Activated gamma-delta T cell treated with Interleukin-2 at 50 U/mL for 16 hours (primary cell): ENCODE measurements at places on chromosomes 1 and 21.
A peak's percentile ranks its signal among the peaks of the same experiment; 100 is the strongest.

GRCh38 chr1:69846267-69846666 lies 278.5 kb downstream of the LRRC7 start:
- no peak for DNase-seq

DNA sequence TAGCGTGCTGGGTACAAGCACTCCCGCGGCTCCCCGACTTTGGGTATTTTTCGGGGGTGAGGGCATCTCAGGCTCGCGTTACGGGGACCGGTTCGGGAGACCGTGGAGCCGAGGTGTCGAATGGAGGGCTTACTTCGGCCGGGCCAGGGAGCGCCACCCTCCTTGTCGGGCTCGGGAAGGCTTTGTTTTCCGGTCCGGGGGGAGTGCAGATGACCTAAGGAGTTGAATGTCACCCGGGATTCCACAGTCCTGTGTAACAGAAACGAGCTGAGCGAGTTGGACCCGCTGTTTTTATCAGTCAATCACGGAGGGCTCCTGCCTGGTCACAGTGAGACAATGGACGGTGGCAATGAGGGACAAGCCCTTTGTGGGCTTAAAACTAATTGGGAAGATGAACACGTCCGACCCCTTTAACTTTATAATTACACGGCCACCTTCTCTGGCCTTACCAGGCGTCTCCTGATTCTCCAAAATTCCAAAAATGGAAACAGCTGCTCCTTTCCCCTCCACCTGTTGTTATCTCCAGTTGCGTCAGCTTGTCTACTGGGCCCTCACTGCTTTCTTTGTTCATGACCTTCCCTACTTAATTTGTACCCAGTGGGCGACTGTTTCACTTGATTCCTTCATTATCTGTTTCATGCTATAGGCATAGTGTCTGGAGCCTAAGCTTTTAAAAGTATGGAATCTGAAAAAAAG lies 929 bp upstream of the TRIM45 start:
- DNase-seq: no peak

DNA sequence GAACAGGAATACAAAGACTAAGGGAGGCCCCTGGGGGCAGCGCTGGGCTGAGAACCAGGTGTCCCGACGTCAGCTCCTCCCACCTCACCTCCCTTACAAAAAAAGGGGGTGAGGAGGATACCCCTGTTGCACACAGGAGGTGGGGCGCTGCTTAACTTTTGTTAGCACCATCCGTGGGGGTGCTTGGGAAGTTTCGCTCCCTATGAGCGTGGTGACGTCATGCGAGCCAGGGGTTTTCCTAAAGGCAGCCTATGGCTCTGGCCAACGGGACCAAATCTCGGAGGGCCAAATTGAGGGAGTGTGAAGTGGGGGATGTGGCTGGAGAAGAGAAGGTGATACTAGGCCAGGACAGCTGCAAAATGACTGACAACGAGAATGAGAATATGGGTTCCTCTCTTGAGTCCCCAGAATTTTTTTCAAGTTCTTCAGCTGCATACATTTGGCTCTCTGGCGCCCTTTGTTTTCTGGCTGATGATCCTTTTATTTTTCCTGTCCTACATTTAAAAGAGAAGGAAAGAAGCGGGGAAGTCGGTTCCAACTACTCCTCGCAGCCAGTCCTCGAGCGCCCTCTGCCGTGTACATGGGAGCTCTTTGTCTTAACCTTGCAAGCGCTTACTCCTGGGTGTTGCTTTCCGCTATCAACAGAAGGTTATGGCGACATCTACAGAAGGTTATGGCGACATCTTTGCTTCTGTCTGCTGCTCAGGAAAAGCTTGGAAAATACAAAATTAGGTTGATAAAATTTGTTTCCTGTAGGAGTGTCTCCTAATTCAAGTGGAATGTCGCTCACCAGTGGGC lies 48.0 kb upstream of the ZC3H11B start:
- no peak for DNase-seq

DNA sequence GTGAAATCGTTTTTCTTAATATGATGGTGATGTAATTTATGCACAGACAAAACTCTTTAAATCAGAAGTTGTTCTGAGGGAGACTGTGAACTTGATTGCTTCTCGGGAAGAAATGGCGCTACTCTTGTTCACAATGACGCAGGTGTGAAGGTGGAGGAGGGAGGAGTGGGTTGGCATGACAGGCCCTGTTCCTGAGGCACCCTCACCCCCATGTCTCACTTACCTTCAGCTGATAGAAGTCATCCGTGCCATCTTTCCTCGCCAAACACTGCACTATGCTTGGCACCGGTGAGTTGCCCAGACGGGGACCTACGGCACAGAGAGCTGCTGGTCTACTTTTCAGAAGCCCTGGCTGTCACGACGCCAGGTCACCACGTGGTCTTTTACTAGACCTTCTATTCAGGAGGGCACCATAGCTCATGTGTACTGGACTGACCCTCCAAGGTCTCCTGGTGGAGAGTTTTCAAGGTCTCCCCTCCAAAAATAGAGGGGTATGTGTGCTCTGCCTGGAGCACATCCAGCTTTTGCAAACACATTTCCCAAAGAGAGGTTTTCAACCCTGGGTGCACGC lies 27.1 kb downstream of the STK40 start:
- no peak for DNase-seq

- DNase-seq: no peak
Measured at GRCh38 chr21:41973427-41973831, 19.6 kb upstream of the C2CD2 start.

DNA sequence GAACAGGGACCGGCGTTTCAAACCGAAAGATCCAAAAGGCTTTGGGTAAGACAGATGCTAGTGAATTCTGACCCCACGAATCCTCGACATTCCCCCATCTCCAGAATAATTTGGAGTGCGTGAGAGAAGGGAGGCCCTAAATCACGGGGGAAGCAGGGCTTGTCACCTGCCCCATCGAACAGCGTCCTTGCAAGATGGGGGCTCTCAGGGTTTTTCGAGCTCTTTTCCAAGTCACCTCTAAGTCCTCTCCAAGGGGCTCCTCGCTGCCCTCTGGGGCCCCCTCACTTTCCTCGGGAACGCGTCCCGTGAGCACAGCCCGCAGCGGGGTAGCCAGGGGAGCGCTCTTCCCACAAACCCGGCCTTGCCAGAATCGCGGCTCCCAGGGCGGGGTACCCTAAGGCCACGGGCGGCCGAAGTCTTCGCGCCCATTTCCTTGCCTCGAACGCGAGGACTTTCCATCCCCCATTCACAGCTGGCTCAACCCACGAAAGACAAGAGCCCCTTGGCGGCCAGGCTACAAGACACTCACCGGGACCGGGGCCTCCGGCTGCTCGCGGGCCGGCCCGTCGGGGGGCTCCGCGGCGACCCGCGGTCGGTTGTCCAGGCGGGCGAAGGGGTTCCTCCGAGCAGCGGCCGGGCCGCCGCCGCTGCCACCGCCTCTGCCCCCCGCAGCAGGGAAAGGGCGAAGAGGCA lies 546 bp downstream of the DONSON start:
- no peak for DNase-seq

DNA sequence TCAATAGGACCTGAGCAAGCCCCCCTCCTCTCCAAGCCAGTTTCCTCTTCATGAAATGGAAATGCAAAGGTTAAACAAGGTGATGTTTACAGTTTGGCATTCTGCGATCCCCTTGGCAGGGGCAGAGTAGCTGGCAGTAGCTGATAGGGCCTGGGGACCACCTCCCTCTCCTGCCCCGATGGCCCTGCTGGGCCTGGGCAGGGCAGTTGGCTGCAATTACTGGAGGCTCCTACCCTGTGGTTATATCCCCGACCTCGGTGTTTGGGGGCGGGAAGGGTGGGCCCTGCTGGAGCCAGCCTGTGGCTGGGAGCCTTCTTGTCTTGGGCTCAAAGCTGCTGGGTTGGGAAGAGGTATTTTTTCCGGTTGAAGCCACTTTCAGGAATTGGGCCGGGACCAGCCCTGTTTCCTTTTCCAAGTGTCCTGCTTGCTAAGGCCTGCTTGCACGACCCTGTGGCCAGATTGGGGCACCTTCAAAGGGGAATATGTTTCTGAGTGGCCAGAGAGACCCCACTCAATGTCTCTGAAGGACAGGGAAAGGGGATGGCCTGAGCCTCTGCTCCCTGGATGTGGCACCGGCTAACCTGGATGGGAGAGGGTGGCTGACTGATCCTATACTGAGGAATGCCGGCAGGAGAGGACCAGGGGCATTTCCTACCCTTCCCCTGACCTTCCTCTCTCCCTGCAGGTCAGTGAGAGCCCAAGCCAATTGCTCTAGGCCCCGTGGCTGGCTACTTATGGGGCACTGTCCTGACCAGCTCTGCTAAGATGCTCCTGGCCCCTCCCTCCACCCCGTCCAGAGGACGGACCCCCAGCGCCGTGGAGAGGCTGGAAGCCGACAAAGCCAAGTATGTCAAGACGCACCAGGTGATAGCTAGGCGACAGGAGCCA lies 1.9 kb downstream of the FAM110D start:
- DNase-seq: no peak

DNA sequence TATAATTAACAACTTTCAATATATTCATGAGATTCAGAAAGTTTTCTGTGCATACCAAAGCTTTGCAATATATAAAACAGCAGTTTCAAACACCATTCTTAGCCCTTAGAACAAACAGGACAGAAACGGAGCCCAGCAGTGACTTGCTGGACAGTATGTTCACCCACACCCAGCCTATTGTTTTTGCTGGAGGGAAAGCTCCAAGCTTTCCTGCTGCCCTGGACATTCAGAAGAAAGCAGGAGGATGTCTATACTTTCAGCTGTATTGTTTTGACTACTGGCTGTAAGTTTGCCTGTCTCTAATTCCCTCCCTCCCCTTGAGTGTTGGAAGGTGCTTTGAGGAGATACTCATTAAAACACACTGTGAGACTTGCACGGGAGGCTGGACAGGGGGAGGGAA lies 9.6 kb downstream of the DENND2C start:
- DNase-seq: no peak

GRCh38 chr21:45126204-45126626 lies 51.8 kb downstream of the ADARB1 start:
- DNase-seq: no peak

GRCh38 chr1:14142397-14143100 lies 442.6 kb downstream of the PRDM2 start:
- DNase-seq: no peak

DNA sequence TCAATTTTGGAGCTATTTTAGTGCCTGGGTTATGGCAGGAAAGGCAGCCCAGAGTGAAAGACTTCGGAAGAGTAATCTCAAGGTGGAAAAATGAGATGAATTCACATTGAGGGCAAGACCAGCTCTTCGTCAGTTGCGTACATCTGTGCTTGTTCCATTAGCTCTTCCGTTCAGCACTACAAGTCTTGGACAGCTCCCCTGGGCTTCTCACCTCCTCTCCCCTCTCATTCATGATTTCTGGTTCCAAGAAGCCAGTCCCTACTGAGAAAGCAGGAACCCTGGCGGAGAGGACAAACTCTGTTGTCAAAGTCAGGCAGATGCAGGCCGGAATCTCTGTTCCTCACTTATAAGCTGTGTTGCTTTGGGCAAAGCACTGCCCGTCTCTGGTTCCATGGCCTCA lies 76.5 kb downstream of the ACTL8 start:
- DNase-seq: no peak

DNA sequence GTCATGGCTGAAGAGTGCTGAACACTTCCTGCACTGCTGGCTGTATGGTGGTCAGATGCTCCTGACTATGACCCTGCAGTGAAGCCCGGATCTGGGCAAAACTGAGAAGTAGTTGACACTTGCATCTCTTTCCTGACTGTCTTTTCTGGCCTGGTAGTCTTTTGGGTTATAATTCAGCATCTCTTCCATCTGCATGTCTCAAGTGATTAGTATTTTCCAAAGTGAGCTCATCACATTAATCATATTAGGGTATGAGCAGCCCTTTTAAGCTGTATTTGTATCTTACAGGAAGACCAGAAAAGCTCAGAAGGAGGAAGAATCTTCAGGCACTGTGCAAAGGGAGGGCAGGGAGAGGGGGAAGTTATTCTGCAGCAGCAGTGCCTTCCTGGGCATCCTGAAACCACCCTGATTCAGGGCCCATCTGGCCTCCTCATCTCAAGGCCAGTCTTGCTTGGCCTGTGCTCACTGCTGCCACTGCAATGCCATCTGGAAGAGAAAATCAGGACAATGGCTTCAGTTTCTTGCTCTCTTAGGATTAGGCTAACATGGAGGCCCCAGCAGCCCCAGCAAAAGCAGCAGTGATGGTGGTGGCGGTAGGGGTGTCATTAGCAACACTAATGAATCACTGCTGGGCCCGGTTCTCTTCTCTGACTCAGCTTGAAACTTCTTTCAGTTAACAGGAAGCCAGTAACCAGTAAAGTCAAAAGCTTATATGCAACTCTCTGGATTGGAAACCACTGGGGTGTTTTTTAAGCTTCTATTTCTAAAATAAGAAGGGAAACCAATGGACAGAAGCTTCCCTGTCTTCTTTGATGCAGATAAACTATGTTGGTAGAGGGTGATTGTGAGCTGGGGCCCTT lies 63.3 kb upstream of the WDR26 start:
- peak; percentile 36 for DNase-seq

DNA sequence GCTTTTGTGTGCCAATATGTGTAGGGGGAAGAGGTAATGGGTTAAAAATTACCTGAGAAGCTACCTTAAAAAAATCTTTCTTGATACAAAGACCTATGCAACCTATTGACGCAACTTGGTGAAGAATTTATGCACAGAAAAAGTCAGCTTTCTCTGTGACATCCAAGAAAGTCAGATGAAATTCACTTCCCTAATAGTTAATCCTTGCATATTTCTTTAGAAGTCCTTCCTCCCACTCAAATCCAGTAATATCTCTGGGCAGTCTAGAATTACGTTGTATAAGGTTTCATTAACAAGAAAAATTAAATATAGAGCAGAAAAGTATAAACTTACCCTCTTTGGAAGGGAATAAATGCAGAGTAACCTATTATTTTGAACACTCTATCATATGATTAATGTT lies 2.9 kb downstream of the UBAP2L start:
- no peak for DNase-seq

- DNase-seq: no peak
Measured at GRCh38 chr21:44058981-44059380, 46.9 kb downstream of the TRAPPC10 start.

GRCh38 chr1:208835097-208835463 lies 590.9 kb upstream of the PLXNA2 start:
- DNase-seq: no peak

GRCh38 chr1:233983811-233984210 lies 79.3 kb downstream of the SLC35F3 start:
- DNase-seq: no peak

GRCh38 chr1:182633657-182634281 lies 29.6 kb upstream of the RGS16 start:
- DNase-seq: no peak

DNA sequence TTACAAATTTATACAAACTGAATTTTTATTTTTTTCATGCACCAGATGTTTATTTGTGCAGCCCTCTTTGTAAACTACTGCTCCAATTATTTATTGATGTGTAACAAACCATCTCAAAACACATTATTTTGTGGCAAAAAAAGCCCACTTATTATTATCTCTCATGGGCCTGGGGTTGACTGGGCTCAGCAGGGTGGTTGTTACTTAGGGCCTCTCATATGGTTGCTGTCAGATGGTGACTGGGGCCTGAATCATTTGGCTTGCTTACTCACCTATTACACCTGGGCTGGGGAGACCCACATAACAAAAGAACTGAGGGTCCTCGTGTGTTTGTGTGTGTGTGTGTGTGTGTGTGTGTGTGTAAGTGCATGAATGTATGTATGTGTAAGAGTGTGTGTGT lies 52.5 kb upstream of the HSPA13 start:
- DNase-seq: no peak

- DNase-seq: no peak
Measured at GRCh38 chr1:37797750-37798345, 4.2 kb downstream of the MANEAL start.

- DNase-seq: no peak
Measured at GRCh38 chr1:28326515-28326914, 2.3 kb upstream of the MED18 start.

- DNase-seq: peak; percentile 4
Measured at GRCh38 chr1:232629250-232630046, 485 bp downstream of the SIPA1L2 start.

GRCh38 chr1:58815069-58815685 lies 31.3 kb upstream of the JUN start:
- peak; percentile 43 for DNase-seq
